Astrocyte (in vitro differentiated cells and primary cell): ENCODE measurements at places on chromosomes 6 and 20.

- no peak overlapping the region for H3K4me3 ChIP-seq
- peak; percentile 32 for DNase-seq
- H3K36me3 ChIP-seq = no peaks in the 10 kb centered on the region
- no peaks in the 10 kb centered on the region for H3K27me3 ChIP-seq
- H3K4me1 ChIP-seq = no peaks in the 10 kb centered on the region
These were observed 73.9 kb downstream of the PKIB start for GRCh38 chr6:122683989-122684651.

GRCh38 chr20:58981628-58982364 is 740 bp downstream of the NELFCD start:
- H3K4me3 ChIP-seq = peak overlapping the region; percentile 90
- peaks cover 4% of the 10 kb centered on the region for H3K4me1 ChIP-seq
- H3K27ac ChIP-seq = peak overlapping the region; percentile 87
- peaks cover under 1% of the 10 kb centered on the region for H3K36me3 ChIP-seq
- H3K27me3 ChIP-seq = no peaks in the 10 kb centered on the region

DNA sequence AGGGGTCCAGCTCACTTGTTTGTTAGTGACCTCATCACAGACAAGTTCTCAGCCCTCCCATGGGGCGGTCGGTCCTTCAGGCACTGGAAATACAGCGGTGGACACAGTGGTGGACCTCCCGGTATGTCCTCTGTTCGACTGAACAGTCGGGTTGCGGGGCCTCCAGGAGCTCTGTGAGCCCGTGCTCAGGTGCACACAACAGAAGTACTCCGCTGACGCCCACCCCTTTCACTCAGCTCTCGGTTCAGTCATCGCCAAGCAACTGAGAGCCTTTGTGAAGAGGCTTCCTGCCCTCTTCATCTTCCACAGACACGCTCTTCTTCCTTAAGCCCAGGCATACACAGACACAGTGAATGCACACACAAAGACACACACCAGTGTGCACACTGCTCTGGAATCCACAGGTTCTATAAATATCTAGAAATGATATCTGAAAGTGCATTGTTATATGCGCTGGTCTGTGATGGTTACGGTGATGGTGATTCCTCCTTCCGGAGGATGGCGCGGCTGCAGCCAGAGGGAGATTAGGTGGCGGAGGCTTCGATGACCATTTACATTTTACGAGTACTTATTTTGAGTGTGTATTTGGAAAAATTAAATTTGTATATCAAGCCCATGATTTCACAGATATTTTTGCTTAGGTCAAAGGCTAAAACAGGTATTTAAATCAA is 46.8 kb upstream of the BHLHE23 start:
- no peak overlapping the region for H3K27ac ChIP-seq
- H3K36me3 ChIP-seq = no peaks in the 10 kb centered on the region
- H3K27me3 ChIP-seq = peaks cover 19% of the 10 kb centered on the region
- no peak overlapping the region for H3K4me3 ChIP-seq
- no peaks in the 10 kb centered on the region for H3K4me1 ChIP-seq

DNA sequence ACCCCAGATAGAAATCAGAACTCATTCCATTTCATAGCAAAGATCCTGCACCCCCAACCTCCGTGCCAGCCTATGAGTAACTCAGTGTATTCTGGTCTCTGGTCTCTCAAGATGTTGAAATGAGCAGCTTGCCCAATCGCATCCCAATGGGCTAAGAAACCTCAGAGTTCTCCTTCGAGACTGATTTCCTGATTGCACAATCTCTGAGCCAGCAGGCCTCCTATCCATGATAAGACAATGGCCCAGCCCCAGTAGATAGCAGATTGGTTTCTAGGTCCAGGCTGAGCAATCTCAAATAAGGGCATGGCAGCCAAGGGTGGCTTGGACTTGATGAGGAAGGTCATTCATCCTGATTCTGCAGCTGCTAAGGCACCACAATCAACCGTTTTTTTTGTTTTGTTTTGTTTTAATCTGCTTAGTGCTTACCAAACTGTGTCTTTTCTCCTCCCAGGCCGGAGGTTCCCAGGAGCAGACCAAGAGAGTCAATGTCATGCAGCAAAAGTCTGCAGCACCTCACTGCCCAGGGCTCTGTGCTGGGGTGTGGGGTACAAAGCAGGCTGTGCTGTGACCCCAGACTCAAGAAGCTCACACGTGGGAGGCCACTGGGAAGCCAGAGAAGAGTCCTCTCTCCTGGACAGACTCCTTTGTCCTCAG is 125.1 kb upstream of the NXT1 start:
- no peak overlapping the region for H3K4me3 ChIP-seq
- no peaks in the 10 kb centered on the region for H3K36me3 ChIP-seq
- DNase-seq = peak; percentile 69
- H3K27ac ChIP-seq = no peak overlapping the region
- no peaks in the 10 kb centered on the region for H3K27me3 ChIP-seq

DNA sequence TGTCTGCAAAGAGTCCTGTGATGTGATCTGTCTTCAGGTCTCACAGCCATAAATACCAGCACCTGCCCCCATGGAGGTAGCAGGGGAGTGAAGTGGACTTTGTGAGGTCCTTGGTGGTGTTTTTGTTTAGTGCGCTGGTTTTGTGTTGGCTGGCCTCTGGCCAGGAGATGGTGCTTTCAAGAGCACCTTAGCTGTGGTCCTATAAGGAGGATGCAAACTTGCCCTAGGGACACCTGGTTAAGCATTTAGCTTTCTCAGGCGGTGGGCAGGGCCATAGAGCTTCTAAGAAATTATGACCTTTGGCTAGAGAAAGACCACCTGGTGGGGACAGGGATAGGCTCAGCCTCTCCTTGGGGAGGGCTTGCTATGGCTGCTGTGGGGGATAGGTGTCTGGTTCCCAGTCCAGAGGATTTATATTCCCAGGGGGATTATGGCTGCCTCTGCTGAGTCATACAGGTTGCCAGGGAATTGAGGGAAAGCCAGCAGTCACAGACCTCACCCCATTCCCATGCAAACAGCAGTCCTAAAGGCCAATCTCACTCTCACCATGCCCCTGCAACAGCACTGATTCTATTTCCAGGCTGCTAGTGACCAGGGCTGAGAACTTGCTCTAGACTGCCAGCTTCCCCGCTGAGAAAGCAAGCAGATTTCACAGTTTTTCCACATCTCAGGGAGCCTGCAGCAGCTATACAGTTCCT is 259.3 kb downstream of the TFAP2B start:
- H3K27me3 ChIP-seq = no peaks in the 10 kb centered on the region
- no peak overlapping the region for H3K4me3 ChIP-seq
- no peaks in the 10 kb centered on the region for H3K36me3 ChIP-seq
- H3K4me1 ChIP-seq = no peaks in the 10 kb centered on the region

DNA sequence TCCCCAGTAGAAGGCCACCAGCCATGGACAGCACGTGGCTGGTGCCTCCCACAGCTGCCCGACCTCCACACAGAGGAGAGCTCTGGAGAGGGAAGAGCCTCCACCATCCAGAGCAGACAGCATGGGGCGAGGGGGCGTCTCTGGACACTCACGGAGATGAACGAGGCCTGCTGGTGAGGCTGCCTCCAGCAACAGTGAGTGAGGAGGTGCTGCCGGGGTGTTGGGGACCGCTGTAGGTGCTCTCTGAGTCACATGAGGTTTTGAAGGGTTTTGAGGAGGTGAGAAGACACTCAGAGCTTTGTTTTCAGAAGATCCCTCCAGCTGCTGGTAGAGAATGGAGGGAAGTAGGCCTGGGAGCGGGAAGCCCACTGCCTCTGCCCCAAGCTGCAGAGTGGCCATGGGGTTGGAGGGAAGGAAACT is 65.6 kb downstream of the THBS2 start:
- peak overlapping the region; percentile 44 for H3K27ac ChIP-seq
- H3K4me1 ChIP-seq = peaks cover 28% of the 10 kb centered on the region
- H3K27me3 ChIP-seq = no peaks in the 10 kb centered on the region
